T-cell (primary cell): ENCODE measurements at places on chromosomes 5 and 9.

- no peak for DNase-seq
Measured at GRCh38 chr5:1409381-1410110, 35.7 kb downstream of the SLC6A3 start.

DNA sequence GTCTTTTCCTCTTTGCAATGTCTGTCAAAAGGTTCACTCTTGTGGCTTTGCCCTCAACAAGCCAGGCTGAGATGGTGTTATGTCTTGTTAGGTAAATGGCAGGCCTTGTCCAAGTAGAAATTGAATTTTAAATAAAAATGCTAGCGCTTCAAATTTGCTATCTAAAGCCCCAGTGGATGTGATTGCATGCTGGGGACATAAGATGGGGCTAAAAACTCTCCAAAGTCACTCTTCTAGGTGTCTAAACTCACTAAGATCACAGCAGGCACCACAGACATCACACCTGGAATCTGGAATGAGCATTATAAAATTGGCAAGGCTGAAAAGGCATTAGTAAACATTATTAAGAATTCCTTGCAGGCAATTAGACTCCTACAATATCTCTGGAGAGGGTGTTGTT lies 262.7 kb upstream of the CLINT1 start:
- no peak for DNase-seq

DNA sequence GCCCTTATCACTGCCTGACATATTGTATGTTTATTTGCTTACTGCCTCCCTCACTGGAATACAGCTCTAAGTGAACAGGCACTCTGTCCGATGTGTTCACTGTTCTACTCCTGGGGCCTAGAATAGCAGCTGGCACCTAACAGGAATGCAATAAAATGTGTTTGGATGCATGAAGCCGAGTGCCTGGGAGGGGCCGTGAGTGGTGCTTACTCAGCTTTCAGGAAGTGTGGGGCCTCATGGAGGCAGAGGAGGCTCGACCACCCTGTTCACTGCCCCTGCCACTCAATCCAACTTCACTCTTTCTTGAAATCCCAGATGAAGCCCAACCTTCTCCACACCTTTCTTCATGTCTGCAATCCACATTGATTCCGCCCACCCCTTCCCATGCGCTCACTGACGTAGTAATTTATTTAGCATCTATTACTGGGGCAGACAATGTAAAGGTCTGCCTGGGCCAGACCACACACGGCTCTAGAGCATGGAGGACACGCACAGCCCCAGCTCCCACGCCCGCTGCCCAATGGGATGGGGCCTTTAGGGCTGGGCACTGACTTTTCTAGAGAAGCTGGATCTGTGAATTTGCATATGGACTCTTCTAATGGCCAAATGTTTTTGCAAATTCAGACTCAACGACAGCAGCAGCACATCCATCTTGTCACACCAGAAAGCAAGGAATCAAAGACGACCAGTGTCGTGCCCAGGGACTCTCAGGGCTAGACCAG lies 21.3 kb downstream of the TBC1D9B start:
- no peak for DNase-seq

DNA sequence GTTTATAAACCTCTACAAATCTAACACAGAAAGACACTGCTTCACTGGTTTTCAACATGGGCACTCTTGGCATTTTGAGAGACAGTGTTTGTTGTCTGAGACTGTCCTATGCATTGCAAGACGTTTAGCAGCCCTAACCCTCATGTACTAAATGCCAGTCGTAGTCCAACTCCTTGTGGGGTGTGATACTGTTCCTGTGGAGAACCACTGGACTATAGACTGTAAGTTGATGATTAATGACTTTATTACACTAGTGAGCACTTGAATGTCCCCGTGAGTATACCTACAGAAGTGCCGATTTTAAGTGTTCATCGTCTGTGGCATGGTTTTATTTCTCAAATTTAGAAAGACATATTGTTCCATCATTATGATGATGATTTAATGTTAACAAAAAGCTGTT lies 46.2 kb downstream of the RECK start:
- no peak for DNase-seq

GRCh38 chr9:83598487-83598886 lies 24.5 kb upstream of the IDNK start:
- DNase-seq = no peak

DNA sequence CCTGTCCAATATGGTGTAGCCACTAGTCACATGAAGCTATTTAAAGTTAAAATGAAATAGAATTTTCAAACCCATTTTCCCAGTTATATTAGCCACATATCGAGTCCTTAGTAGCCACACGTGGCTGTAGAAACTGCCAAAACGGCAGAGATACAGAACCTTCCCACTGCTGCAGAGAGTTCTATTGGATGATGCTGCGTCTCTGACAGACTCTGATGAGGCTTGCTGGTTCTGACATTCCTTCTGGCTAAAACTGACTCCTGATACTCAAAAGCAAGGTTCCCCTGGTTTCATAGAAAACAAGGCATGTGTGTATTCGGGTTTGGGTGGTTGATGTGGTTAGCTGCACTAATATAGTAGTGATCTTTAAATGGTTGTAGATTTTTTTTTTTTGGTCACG lies 91.5 kb downstream of the TLE4 start:
- DNase-seq = no peak

GRCh38 chr5:167644619-167645018 lies 646.8 kb upstream of the WWC1 start:
- DNase-seq = no peak

- no peak for DNase-seq
Measured at GRCh38 chr5:60185231-60186099, 291.9 kb upstream of the PDE4D start.

DNA sequence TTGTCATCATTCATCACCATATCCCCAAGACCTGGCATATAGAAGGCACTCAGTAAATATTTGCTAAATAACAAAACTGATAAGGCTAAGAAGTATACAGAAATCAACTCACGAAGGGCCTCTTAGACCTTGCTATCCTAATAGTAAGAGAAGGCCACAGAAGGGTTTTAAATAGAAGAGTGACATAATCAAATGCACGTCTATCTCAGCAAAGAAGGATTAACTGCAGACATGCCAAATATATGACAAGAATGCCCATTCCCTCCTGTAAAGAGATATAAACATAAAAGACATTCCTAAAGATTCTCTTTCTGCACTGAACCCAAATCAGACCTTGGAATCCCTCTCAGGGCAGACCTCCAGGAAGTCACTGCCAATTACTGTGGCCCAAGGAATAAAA lies 34.1 kb downstream of the ECPAS start:
- DNase-seq = no peak

DNA sequence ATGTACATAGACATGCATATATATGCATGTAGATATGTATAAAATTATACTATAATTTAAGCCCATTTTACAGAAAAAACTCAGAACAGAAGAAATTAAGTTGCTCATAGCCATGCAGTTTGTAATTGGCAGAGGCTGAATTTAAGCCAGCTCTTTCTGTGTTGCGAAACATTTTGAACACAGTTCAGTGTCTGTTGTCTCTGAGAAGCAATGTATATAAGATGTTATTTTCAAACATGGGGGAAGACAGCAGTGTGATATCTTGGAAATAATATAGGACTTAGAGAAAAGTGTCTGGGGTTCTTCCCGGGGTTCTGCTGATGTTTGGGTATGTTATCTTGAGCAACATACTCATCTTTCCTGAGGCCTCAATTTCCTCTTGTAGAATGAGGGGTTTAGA lies 37.6 kb downstream of the SVEP1 start:
- DNase-seq = no peak

GRCh38 chr5:140588311-140589070 lies 23.9 kb downstream of the SLC35A4 start:
- DNase-seq = no peak

GRCh38 chr9:18007621-18008020 lies 428.8 kb downstream of the SH3GL2 start:
- no peak for DNase-seq

DNA sequence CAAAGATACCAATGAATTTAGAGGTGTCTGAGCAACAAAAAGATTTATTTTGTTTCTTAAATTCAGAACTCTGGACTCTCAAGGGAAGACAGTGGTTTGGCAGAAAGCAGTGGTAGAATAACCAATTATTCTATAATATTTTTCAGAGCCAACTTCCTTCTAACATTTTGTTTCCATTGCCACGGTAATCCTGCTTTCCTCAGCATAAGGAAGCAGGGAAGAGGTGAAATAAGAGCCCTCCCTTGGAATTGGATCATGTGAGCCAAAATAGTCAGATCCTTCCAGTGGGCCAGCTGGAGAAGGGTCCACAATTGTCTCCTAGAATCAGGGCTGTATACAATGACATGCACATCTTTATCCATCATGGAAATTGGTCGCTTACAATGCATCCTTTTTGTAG lies 130.0 kb upstream of the MAP1B start:
- no peak for DNase-seq

- no peak for DNase-seq
Measured at GRCh38 chr9:103261951-103262350, 266.8 kb downstream of the CYLC2 start.

GRCh38 chr5:114054594-114054993 lies 307.3 kb upstream of the KCNN2 start:
- DNase-seq = no peak

GRCh38 chr5:129771058-129771838 lies 23.4 kb downstream of the MINAR2 start:
- DNase-seq = peak; percentile 7

DNA sequence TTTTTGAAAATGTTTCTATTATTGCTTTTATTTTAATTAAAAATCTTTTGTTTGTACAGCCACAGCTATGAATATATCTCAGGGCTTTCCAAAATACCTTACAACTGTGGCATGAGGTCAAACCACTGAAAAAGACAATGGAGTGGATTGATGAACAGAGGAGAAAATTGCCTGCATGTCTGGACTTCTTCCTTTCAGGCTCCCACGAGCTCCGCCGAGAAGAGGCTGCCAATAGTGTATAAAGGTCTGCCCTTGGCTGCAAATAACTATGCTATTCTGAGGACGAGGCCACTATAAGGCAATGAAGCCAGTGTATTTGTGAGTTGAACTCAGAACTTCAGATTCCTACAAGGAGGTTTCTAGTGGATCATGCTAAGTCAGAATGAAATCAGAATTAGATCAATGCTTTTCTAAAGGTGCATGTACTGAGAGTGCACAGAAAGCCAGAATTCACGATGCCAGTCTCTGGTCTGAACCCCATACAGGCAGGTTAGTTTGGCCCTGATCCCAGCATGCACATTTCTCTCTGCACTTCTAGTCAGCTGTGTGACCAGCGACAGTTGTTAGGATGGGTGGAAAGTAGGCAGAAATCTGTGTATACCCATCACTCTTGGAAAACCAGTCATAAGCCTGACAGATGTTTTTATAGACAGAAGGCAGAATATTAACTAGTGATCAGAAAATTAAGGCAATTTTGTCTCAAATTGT lies 42.7 kb upstream of the PLPP1 start:
- no peak for DNase-seq

GRCh38 chr5:73256862-73257261 lies 83.9 kb downstream of the TMEM174 start:
- DNase-seq = no peak

GRCh38 chr5:150279330-150280020 lies 10.1 kb downstream of the CAMK2A start:
- DNase-seq = no peak

DNA sequence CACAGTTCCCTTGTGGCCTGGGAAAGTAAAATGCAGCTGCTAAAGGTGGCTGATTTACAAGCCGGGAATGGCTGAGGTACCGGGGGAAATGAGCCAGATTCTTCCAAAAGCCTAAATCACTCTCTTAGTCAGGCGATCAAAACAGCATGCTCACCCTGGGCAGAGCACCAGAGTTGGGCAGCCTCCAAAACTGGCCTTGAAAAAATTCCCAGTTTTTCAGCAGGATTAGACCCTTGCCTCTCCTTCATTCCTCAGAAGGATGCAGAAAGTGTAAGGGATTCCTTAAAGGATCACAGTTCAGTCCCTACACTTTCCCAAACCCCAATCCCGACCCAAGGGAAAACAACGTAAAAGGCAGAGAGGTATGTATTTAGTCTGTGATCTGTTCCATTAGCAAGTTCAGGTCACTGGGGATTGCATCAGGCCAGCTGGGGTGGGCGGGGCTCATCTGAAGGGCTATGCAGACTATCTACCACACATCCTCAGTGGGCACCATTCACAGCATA lies 16.9 kb downstream of the TMEM174 start:
- DNase-seq = no peak

- DNase-seq = no peak
Measured at GRCh38 chr5:31197183-31197582, 3.7 kb downstream of the CDH6 start.

- DNase-seq = no peak
Measured at GRCh38 chr9:1008216-1008615, 31.8 kb downstream of the DMRT3 start.

GRCh38 chr9:86122311-86122710 lies 23.0 kb upstream of the GOLM1 start:
- no peak for DNase-seq

DNA sequence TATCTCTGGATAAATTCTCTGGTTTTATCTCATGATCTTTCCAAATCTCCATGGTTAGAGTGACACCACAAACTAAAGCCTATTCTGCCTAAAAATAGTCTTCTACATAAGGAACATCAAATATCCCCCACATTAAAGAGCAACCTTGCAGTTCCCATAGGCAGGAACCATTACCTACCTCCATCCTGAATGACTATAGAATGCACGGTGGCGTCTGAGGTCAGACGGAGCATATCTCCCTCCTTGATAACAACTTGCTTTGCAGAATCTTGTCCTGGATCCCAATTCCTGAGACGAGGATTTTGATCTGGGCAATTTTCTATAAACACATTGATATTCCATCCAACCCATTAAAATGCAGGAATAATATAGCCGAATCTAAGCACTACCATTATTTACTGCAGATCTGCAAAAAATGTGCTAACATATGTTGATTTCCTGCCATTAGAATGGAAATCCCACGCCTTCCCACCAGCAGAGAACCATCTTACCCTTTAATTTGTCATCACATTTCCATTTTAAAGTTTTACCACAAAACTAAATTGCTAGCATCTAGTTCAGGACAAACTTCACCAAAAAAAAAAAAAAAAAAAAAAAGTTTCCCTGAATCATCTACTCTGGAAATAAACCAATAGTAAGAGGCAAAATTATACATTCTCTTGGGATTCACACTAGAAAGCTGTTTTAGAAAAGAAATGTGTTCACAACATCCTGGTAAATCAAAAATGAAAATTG lies 22.1 kb downstream of the CEMIP2 start:
- no peak for DNase-seq

GRCh38 chr9:24011881-24012280 lies 185.8 kb upstream of the ELAVL2 start:
- DNase-seq = no peak

DNA sequence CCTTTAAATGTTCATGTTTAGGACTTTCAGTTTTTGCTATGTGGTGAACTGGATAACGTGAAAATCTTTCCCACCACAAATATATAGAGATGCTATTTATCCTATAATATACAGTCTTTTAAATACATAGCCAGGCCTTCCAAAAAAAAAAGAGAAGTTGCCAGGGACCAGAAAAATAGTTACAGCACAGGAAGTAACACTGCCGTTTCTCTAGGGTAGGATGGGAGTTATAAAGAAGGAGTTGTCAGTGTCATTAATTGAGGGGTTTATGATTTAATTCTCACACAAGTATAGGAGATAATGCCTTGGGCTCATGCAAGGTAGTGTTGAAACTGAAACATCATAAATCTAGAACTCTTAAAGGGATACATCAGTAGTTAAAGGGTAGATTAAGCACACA lies 83.9 kb downstream of the LRRC70 start:
- DNase-seq = no peak
